ENCODE measurements at places on chromosomes 11 and 22.

GRCh38 chr22:49295465-49295743 lies 532.3 kb downstream of the BRD1 start:
- no peak for DNase-seq

DNA sequence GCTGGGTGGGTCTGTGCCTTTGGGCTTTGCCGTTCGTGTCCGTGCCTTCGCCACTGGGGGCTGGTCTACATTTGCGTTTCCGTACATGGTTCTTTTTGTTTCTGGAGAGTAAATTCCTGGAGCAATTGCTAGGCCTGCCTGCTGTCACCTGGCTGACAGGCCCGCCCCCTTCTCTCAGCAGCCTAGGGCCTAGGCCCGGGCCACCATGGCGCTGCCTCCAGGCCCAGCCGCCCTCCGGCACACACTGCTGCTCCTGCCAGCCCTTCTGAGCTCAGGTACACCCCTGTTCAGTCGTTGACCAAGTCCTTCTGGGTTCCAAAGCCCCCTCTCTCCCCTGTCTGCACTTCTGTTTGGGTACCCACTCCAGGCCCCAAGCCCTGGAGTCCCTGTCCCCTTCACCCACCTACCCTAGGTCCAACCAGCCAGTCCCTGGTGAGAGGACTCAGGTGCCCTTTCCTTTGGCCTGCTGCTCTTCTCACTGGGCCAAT lies 649 bp downstream of the TMEM25 start:
- DNase-seq = no peak

GRCh38 chr11:74694136-74694930 lies 36.9 kb downstream of the CHRDL2 start:
- no peak for DNase-seq

DNA sequence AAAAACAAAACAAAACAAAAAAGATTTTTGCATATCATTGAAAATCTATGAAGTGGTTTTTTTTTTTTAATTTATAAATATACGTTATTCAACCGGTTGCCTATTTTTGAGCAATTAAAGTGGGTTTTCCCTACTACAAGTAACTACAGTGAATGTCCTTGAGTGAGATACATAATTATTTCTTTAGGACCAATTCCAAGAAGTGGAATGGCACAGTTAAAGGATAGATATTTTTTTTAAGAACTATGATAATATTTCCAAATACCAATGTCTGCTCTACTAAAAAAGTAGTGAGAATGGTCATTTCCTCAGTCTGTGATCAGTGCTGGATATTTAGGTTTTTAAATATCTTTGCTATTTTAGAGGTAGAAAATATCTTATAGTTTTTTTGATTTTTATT lies 118.8 kb downstream of the TEAD1 start:
- no peak for DNase-seq

DNA sequence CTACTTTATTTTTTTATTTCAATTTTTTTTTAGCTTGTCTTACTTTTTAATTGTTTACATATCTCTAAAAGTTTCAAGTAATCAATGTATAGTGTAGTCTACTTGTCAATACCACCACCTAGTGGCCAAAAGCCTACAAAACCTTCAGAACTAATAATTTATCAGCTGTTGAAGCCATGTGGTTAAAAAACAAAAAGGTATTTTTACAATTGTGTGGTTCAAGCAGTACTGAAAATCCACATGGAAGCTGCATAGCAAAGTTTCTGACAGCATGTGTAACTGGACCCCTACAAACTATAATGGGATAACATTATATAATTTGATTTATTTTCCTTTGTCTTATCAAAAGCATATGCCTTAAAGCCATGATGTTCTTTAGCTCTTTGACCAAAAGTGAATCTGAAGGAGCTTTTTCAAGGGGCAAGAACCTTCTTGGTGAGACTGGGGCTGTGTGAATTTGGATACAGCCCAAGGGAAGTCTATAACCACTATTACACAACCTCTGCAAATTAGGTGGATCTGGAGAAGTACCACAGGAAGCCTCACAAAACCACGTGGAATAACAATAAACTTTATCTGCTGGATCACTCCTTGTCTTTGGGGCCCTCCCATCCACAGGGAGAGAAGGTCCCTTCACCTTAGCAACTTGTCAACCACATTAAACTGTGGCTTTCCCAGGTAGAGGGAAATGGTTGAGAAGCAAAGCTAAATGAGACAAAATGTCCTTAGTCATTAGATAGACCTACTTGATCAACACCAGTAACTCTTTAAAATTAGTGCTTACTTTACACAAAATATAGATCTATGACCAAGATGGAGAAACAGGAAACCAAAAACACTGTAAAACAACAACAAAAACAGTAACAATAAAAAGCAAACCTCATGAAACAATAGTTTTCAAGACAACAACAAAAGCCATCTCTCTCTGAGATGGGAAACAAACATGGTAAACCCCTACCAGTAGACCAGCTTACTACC lies 9.9 kb downstream of the NARS2 start:
- DNase-seq = peak; percentile 44

GRCh38 chr22:37020192-37020479 lies 594 bp downstream of the MPST start:
- no peak for DNase-seq

- no peak for DNase-seq
Measured at GRCh38 chr11:41659985-41660384, 200.5 kb upstream of the LRRC4C start.

DNA sequence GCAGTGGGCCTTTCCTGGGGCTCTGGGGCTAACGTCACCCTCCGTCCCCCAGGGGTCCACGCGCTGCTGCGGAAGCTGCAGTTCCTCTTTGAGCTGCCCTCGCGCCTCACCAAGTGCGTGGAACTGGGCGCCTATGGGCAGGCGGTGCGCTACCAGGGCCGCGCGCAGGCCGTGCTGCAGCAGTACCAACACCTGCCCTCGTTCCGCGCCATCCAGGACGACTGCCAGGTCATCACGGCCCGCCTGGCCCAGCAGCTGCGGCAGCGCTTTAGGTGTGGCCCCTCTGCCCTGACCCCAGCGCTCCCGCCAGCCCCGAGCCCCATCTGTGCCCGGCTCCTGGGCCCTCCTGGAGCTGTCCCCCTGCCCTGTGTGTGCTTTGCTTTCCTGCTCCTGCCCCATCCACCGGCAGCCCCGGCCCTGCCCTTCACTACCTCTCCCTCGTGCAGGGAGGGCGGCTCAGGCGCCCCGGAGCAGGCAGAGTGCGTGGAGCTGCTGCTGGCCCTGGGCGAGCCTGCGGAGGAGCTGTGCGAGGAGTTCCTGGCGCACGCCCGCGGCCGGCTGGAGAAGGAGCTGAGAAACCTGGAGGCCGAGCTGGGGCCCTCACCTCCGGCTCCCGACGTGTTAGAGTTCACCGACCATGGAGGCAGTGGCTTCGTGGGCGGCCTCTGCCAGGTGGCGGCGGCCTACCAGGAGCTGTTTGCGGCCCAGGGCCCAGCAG lies 3.8 kb upstream of the TM7SF2 start:
- no peak for DNase-seq

DNA sequence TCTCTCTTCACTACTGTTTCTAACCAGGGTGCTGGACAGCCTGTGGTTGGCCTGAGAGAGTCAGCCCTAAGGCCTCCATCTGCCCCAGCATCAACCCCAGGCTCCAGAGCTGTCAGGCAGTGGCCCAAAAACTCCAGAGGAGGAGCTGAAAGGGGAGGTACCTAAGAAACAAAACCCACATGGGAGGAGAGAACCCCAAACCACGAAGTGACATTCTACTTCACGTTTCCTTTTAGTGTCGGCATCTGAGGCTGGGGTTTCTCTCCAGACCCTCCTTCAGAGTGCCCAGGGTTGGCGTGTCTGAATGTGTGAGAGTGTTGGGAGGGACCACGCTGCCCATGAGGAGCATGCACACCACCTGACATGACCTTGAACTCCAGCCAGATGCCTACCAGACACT lies 69.8 kb upstream of the NNMT start:
- no peak for DNase-seq

GRCh38 chr11:13278609-13279486 lies 1.3 kb downstream of the BMAL1 start:
- DNase-seq = no peak

- no peak for DNase-seq
Measured at GRCh38 chr22:49803134-49803533, 24.5 kb downstream of the BRD1 start.

DNA sequence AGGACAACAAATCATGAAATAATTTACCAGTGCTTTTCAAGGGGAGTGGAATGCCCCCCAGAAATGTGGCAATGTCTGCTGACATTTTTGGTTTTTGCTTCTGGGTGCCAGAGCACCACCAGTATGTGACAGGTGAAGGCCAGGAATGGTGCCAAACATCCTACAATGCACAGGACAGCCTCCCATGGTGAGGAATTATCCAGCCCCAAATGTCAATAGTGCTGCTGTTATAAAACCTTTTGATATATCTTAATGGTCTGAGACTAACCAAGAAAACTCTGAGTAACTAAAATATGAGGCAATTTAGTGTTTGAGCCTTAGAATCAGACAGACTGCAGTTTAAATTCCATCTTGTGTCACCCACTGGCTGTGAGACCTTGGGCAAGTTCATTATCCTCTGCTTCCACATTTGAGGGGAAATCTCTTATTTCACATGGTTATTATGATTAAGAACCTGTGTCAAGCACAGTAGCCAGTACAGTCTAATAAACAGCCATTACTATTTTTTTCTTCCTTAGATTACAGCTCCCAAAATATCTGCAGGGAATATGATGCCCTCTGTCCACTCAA lies 69.5 kb downstream of the AMBRA1 start:
- DNase-seq = no peak

DNA sequence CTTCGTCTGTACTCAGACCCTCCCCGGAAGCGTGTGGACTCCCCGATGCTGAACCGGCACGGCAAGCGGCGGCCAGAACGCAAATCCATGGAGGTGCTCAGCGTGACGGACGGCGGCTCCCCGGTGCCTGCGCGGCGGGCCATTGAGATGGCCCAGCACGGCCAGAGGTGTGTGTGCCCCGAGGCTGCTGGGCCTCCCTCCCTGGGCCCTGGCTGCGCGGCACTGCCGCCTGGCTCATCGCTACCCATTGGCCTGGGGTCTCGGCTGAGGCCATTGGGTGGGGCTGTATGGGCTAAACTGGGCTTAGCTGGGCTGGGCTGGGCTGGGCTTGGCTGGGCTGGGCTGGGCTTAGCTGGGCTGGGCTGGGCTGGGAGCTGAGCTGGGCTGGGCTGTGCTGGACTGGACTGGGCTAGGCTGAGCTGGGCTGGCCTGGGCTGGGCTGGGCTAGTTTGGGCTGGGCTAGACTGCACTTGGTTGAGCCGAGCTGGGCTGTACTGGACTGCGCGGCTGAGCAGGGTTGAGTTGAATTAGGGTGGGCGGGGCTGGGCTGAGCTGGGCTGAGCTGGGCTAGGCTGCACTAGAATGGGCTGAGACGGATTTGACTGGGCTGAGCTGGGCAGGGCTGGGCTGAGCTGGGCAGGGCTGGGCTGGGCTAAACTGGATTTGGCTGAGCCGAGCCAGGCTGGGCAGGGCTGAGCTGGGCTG lies 40.7 kb downstream of the MOB2 start:
- no peak for DNase-seq

DNA sequence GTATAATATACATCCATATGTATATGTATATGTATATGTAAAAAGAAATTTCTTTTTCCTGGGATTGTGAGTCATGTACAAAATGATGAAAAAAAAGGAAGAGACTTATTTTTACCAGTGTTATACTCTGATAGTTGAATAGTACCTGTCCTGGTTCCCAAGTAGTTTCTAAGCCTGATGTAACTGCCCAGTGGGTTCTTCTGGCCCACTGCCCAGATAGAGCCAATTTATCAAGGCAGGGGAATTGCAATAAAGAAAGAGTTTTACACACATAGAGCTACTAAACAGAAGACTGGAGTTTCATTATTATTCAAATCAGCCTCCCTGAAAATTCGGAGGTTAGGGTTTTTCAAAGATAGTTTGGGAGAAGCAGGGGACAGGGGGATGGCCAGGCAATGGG lies 29.1 kb upstream of the NARS2 start:
- DNase-seq = no peak

DNA sequence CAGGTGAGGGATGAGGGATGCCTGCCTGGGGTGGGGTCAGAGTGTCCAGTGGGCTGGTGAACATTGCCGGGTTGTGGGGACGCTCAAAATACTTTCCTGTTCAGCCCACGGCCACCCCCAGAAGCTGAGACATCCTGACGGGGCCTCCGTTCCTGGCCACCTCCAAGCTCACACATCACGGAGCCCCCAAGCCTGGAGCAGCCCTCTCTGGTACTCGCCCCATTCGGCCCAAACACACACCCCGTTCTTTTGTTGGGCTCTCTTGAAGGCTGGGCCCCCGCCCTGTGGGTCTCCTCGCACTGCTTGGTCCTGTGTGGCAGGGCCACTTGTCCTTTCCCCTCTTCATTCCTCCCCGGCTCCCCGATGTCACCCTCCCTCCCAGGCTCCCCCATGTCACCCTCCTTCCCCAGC lies 442.6 kb downstream of the TBC1D22A start:
- DNase-seq = no peak

DNA sequence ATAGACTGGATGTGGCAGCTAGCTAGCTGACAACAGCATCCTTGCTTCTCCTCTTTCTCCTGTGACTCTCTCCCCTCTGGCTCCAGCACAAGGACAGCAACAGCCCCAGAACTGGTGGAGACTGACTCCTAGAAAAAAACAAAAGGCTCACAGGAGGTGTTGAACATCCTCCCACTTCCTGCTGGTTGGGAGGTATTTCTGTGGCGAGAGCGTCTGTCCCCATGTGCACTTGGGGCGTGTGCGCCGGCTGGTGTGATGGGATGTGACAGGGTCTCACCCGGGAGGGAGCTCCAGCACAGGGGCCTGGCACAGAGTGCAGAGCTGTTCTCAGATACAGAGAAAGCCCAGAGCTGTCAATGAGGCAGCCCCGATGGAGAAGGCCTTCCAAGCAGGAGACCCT lies 107.2 kb upstream of the E2F8 start:
- DNase-seq = no peak

- no peak for DNase-seq
Measured at GRCh38 chr11:20068691-20069090, 91.6 kb downstream of the DBX1 start.

Measured in AG09319 (cell line).